ENCODE measurements at places on chromosomes 16 and 17. TPM values are rescaled to one million over a fixed set of nuclear protein-coding genes. Genes with fewer than 3 reads are reported as not detected.

The SYNGR3 gene
- 4.2 TPM for polyA plus RNA-seq

The CCL16 gene
- polyA plus RNA-seq = 0.19 TPM

The PRSS33 gene
- polyA plus RNA-seq = 0.13 TPM

The FBXO39 gene
- polyA plus RNA-seq = 1.8 TPM

The NOTUM gene
- 4.1 TPM for polyA plus RNA-seq

The LAT gene
- 13.2 TPM for polyA plus RNA-seq

DNA sequence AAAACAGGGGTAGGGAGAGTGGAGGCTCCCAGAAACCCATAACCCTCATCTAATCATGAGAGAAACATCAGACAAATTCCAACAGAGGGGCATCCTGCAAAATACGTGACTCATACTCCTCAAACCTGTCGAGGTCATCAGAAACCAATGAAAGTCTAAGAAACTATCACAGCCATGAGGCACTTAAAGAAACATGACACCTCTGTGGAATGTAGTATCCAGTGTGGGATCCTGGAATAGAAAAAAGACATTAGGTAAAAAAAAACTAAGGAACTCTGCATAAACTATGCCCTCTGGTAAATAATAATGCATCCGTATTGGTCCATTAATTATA lies 16.4 kb downstream of the CDH5 start:
- H3K36me3 ChIP-seq = no peaks in the 10 kb centered on the region
- DNase-seq = no peak

DNA sequence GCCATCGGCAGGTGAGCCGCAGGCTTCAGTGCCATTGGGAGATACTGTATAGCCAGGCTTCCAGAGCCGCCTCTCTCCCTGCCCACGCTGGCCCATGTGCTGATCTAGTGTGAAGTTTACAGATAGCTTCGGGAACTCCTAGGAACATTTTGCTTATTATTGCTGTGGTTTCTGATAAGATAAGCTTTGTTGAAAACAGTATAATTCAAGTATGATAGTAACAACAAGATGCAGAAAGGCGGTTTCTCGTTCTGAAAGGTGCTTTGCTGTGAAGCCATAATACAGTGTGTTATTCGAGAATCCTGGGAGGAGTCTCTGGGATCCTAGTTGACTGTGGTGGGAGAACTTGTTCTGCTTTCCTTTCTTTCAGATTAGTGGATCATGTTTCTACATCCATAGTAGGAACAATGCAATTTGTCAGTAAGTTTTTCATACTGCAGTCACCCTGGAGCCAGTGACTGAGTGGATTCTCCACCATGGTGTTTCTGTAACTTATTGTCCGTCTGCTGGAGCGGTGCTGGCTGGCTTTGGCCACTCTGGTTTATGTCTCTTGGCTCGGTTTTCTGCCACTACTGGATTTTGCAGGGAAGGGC lies 31.5 kb downstream of the RAB11FIP3 start:
- H3K4me1 ChIP-seq = peaks cover 18% of the 10 kb centered on the region
- no peak overlapping the region for H3K4me3 ChIP-seq
- no peaks in the 10 kb centered on the region for H3K27me3 ChIP-seq
- DNase-seq = peak; percentile 51
- peak overlapping the region; percentile 55 for H3K27ac ChIP-seq

DNA sequence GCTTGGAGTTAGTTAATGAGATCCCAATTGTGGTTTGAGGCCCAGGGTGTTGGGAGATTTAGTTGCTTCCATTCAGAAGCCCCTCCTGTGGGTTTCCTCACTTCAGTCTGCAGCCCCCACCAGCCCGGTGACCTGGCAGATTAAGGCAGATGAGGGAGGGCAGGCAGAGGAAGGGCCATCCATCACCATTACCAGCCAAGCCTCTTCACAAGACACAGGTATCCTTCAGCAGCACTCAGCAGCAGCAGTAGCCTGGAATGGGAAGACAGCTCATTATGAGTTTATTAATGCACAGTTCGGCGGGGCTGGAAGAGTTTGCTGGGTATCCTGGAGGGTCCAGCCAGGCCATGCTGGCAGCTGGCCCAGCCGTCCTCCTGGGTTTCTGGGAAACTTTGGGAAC lies 90.0 kb upstream of the GPRC5B start:
- no peaks in the 10 kb centered on the region for H3K4me1 ChIP-seq
- no peak for DNase-seq
- no peak overlapping the region for H3K4me3 ChIP-seq
- H3K27ac ChIP-seq = no peak overlapping the region

DNA sequence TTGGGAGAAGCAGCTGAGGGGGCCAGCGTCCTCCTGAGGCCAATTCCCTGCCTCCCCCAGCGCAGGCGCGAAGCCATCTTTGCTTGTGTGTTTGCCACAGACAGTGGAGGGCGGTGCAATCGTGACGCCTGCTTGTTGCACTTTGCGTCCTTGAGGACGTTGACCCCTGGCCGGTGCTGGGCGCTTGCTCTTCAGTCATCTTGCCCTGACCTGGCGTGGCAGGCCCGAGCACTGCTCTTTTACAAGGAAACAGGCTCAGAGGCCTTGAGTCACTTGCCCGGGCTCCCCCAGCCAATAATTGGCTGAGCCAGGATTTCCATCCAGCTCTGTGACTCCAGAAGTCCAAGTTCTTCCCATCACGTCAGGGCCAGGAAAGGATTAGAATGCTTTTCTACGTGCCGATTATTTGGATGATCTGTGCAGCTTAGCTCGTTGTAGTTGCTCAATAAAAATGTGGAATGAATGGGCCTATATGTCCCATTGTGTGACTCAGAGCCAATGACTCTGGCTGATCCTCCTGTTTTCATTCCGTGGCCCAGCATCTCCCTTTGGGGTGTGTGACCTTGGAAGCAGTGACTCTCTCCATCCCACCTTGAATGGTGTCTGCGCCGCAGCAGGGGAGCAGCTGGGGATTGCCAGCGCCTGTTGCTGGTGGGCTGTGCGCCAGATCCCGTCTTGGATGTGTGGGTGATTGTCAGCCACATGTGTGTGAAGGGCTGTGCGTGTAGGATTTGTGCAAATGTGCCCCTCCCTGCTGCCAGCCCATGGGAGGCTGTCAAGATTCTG lies 214.1 kb downstream of the SEC14L1 start:
- H3K27me3 ChIP-seq = no peaks in the 10 kb centered on the region
- peak; percentile 67 for DNase-seq
- no peak overlapping the region for H3K4me3 ChIP-seq
- H3K36me3 ChIP-seq = peaks cover 2% of the 10 kb centered on the region
- H3K27ac ChIP-seq = peak overlapping the region; percentile 10

- peaks cover 2% of the 10 kb centered on the region for H3K27me3 ChIP-seq
- H3K27ac ChIP-seq = no peak overlapping the region
- H3K36me3 ChIP-seq = no peaks in the 10 kb centered on the region
- H3K4me1 ChIP-seq = no peaks in the 10 kb centered on the region
- no peak overlapping the region for H3K4me3 ChIP-seq
- DNase-seq = no peak
Observed at GRCh38 chr17:56099649-56100048, 53.6 kb upstream of the ANKFN1 start.

GRCh38 chr16:72400257-72401083 lies 228.5 kb upstream of the PMFBP1 start:
- H3K36me3 ChIP-seq = no peaks in the 10 kb centered on the region
- no peak overlapping the region for H3K4me3 ChIP-seq
- no peaks in the 10 kb centered on the region for H3K27me3 ChIP-seq

DNA sequence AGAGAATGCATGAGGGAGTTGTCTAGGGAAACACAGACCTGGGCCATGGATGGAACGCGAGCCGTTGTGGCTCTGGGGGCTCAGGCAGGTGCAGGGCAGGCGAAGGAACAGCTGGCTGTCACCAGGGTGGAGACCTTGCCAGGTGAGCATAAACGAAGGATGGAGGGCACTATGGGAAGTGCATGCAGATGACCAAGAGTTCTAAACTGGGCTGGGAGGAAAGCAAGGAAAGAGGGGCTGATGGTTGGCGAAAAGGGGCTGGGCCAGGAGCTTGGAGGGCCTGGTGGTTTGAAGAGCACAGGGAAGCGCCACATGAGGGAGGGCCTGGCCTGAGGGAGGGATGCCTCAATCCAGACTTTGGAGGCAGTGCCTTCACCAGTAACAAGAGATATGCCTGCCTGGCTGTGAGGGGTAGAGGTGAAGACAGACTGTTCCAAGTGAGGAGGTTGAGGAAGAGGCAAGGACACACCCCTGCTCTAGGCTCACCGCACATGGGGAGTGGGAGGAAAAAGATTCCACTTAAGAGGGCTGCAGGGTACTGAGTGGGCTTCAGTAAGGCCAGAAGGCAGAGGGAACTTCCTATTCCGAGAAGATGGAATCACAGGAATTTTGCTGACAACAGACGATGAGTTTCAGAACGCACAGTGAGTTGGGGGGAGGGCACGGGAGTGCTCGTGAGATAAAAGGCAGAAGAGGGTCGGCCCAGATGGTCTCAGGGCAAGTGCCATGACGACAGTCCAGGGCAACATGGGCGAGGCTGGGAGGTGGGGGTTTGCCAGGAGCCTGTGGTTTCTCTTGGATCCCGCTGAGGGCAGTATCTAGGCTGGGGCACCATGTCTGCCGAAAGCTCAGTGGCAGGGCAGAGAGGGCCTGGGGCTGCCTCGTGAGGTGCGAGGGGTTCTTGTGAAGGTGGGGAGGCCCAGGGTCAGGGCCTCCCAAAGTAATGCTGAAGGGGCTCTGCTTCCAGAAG lies 20.6 kb downstream of the B9D1 start:
- DNase-seq = no peak
- no peaks in the 10 kb centered on the region for H3K27me3 ChIP-seq
- H3K4me1 ChIP-seq = peaks cover 66% of the 10 kb centered on the region
- no peak overlapping the region for H3K4me3 ChIP-seq
- H3K36me3 ChIP-seq = no peaks in the 10 kb centered on the region

GRCh38 chr17:34822007-34822739 lies 139.1 kb downstream of the CCT6B start:
- no peaks in the 10 kb centered on the region for H3K36me3 ChIP-seq
- DNase-seq = no peak
- H3K4me3 ChIP-seq = no peak overlapping the region
- no peaks in the 10 kb centered on the region for H3K4me1 ChIP-seq

DNA sequence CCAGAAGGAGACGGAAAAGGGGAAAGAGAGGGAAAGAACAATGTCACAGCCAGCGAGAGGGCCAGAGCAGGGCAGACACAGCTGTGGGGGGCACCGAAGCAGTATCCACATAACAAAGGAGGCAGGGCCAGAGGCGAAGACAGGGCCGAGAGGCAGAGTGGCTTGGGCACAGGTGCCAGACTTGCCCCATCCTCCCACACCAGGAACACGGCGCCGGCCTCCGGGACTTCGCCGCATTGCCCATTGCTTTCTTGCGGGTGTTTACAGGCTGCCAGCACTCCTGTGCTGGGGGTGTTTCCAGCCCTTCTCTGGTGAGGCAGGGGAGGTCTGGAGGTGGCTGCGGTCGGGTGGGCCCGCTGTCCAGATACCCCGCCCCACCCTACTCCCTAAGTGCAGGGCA lies 78.0 kb downstream of the ENGASE start:
- no peaks in the 10 kb centered on the region for H3K36me3 ChIP-seq
- H3K27ac ChIP-seq = no peak overlapping the region
- no peak overlapping the region for H3K4me3 ChIP-seq
- H3K27me3 ChIP-seq = peaks cover 12% of the 10 kb centered on the region
- DNase-seq = no peak

GRCh38 chr17:34437188-34437587 lies 74.2 kb upstream of the CCL1 start:
- H3K36me3 ChIP-seq = no peaks in the 10 kb centered on the region
- no peak overlapping the region for H3K4me3 ChIP-seq
- H3K27ac ChIP-seq = no peak overlapping the region
- no peak for DNase-seq

- H3K4me3 ChIP-seq = no peak overlapping the region
- H3K27me3 ChIP-seq = no peaks in the 10 kb centered on the region
Observed at GRCh38 chr16:84584678-84585077, 33.2 kb downstream of the COTL1 start.

DNA sequence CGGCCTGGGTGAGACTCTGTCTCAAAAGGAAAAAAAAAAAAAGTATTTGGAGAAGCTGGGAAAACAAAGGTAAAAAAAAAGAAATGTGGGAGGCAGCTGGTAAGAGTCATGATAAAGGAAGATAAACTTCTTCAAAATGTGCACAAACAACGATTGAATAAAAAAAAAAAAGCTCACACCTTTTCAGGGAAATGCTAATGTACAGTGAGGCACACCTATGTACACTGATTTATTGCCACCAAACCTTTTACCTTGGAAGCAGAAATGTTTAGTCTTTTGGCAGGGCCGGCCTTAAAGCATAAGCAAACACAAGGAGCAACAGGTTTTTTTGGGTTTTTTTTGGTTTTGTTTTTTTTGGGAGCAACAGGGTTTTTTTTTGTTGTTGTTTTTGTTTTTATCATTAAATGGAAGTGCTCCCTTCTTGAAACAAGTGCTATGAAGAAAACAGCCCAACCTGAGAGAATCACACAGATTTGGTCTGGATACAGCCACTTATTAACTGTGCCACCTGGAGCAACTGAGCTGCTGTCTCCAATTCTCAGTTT lies 29.8 kb upstream of the KCNJ2 start:
- H3K4me1 ChIP-seq = peaks cover 6% of the 10 kb centered on the region
- H3K27me3 ChIP-seq = no peaks in the 10 kb centered on the region
- no peak for DNase-seq
- no peak overlapping the region for H3K27ac ChIP-seq
- H3K36me3 ChIP-seq = no peaks in the 10 kb centered on the region

DNA sequence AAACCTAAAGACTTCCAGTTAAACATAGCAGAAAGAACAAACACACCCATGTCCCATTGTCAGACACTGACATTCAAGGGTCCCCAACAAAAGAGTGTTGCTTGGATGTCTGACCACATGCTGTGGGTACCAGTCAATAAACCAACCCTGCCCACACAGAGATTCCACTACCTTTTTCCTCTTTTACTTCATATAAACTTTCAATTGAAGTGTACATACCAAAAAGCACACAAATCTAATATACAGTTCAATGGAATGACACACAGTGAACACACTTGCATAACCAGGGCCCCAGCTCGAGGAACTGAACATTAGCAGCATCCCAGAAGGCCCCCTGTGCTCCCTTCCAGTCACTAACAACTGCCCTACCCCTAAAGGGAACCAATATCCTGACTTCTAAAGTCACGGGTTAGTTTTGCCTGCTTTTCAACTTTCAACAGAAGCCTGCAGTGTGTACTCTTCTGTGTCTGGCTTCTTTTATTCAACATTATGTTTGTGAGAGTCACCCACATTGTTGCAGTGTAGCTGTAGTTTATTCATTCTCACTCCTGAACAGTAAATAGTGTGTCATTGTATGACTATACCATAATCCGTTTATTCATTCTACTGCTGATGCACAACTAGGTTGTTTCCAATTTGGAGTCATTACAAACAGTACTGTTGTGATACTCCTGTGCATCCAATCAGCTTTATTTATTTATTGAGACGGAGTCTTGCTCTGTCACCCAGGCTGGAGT lies 18.0 kb downstream of the CFDP1 start:
- H3K4me3 ChIP-seq = no peak overlapping the region
- H3K27ac ChIP-seq = no peak overlapping the region
- H3K4me1 ChIP-seq = no peaks in the 10 kb centered on the region
- no peak for DNase-seq
- peaks cover 20% of the 10 kb centered on the region for H3K36me3 ChIP-seq

- peak; percentile 58 for DNase-seq
- no peak overlapping the region for H3K4me3 ChIP-seq
- H3K36me3 ChIP-seq = no peaks in the 10 kb centered on the region
- H3K27ac ChIP-seq = no peak overlapping the region
- H3K4me1 ChIP-seq = peaks cover 18% of the 10 kb centered on the region
- no peaks in the 10 kb centered on the region for H3K27me3 ChIP-seq
Observed at GRCh38 chr17:4566785-4567184, 6.4 kb upstream of the GGT6 start.

All from large intestine (tissue), 12 donors.